ENCODE measurements at places on chromosomes 1 and 21. TPM values are rescaled to one million over a fixed set of nuclear protein-coding genes. Genes with fewer than 3 reads are reported as not detected.

The GORAB gene
- polyA plus RNA-seq, result 2.6 TPM

The LY9 gene
- polyA plus RNA-seq, result 68.2 TPM

The LCE1D gene
- polyA plus RNA-seq, result not detected

The GBP2 gene
- 141 TPM for polyA plus RNA-seq

The TRMT13 gene
- 5.1 TPM for polyA plus RNA-seq

The LAX1 gene
- polyA plus RNA-seq, result 13.0 TPM

The CYP4Z1 gene
- not detected for polyA plus RNA-seq

DNA sequence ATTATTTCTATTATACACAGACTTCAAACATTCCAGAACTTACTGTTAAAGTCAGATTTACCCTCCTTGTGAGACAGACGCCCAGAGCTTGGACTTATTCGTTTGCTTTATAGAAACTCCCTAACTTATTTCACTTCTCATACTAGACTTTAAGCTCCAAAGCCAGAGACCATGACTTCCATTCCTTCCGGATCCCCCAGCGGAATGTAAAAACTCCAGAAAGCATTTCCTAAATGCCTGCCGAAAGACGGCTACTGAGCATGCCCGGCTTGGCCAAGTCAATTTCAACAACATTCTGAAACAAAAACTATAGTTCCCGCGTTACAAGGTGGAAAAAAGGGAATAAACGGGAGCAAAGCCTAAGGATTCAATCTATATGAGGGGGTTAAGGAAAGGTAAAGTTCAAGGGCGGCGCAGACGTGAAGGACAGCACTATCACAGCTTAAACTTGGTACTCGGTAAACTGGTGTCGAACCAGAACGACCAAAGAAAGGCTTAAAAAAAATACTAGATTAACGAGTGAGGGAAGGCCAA, 1.1 kb downstream of the USP48 start:
- DNase-seq, result no peak

GRCh38 chr1:61631436-61631835, 93.5 kb downstream of the TM2D1 start:
- no peak for DNase-seq

DNA sequence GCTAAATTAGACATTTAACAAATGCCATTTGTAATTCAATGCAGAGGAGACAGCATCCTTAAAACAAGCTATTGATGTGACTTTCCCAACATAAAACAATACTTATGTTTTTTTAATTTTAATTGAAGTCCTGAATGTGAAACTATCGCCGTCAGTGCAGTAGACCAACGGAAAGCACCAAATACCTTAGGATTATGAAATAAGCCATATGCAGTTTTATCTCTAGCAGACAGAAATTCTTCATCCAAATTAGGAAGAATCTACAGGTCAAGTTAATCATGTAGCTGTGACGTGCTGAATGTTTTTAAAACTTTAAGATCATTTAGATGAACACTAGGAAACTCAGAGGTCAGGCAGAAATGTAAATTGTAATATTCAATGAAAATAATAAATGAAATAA, 714 bp upstream of the ST6GALNAC5 start:
- no peak for DNase-seq

DNA sequence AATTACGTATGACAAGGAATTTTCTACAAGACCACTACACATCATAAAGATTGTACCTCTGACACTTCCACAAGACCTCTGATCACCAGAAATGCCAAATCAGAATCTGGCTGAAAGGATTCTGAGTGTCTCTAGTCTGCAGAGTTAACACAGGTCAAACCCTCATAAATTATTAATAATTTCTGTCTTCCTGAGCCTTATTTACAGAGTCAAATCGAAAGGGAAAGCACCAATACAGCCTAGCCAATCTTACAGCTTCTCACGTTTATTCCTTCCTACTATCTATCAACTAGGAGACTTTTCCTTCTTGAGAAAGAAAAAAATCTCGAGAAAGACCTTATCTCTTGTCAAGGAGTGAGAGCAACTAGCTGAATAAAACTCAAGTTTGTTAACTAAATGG, 2151.6 kb downstream of the MRPL39 start:
- DNase-seq, result no peak

DNA sequence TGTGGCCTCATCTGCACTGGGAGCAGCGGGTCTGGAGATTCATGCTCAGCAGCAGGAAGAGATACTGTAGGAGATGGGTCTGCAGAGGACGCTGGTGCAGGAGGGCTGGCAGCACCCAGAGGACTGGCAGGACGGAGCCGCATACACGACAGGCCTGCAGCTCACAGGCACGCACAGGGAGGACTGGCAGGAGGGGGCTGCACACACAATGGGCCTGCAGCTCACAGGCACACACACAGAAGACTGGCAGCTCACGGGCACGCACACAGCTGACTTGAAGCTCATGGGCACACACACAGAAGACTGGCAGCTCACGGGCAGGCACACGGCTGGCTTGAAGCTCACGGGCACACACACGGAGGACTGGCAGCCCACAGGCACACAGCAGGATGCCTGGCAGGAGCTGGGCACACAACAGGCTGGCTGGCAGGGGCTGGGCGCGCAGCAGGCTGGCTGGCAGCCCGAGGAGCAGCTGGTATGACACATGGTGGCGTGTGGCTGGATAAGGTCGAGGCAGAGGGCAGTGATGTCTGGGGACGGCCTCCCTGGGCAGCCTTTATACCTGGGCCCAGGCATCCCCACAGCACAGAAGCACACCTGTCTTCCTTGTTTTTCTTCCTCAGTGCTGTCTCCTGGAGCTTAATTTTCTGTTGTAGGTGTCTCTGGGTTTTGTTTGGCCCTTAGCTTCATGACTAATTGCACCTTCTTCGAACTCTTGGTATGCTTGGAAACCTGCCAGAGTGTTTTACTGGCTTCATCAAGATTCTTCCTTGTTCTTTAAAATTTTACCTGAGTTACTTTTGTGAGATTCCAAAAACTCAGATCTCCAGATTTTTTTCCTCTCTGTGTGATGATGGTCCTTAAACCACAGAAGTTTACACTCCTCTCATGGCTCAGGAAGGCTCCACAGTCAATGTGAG, at the start of gene KRTAP12-2:
KRTAP12-2 (minus strand) TSS at position 527 of the 920 bp plus-strand sequence; CDS start at position 486, 41 bp downstream.
- DNase-seq, result no peak

GRCh38 chr1:246565751-246566127, 322 bp downstream of the TFB2M start:
- no peak for DNase-seq
